ENCODE measurements at places on chromosomes 16 and 17.
A peak's percentile ranks its signal among the peaks of the same experiment; 100 is the strongest.

GRCh38 chr17:67490471-67490870, 113.4 kb downstream of the PITPNC1 start:
- no peak for DNase-seq

- no peak for DNase-seq
Observed at GRCh38 chr16:67278773-67279295, 498 bp upstream of the PLEKHG4 start.

- DNase-seq: no peak
Observed at GRCh38 chr16:88405216-88406060, 22.7 kb downstream of the ZNF469 start.

DNA sequence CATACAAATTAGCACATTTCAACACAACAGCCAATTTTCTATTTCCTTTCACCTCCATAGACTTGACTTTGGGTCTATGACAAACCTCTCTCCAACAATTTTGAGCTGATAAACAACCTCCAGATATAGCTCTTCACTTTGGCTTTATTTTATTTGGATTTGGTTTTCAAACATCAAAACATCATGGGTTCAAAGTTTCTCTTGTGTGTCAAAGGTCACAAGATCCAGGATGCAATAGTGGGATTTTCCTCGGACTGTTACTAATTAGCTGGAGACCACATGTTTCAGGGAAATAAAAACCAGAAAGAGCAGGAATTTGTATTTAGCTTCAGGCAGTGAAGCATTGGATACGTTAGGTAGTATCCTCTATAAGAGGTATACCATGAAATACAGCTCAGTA, 351.0 kb upstream of the SOX9 start:
- no peak for DNase-seq

GRCh38 chr16:4386451-4386805, 14.8 kb downstream of the VASN start:
- DNase-seq: no peak

- DNase-seq: no peak
Observed at GRCh38 chr16:56212144-56212543, 20.9 kb downstream of the GNAO1 start.

- DNase-seq: no peak
Observed at GRCh38 chr17:72466199-72466598, 345.4 kb downstream of the SOX9 start.

GRCh38 chr17:74812109-74813009, 36.2 kb upstream of the NAT9 start:
- no peak for DNase-seq

GRCh38 chr16:15849209-15849981, 7.4 kb downstream of the MYH11 start:
- DNase-seq: no peak

DNA sequence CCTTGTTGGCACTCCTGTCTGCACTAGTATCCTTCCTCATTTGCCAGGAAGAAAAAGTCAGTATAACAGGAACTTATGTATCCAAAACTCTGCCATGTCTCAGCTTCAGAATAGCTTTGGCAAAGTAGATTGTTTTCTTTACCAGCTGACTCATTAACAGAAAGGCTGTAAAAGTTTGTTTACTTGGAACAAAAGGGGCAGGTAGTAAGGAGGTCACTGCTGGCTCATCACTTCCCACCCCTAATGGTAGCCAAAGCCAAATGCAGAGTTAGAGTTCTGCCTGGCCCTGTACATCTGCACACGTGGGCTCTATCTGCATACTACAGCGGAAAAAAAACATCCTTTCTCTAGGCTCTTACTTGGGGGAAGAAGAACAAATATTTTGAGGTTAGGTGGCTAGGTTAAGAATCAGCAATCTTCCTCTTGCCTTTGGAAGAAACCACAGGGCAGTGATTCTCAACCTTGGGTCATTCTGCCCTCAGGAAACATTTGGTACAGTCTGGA, 90.9 kb upstream of the BCAR1 start:
- no peak for DNase-seq

- DNase-seq: peak; percentile 94
Observed at GRCh38 chr17:18158022-18158600, 25.5 kb upstream of the ALKBH5 start.

All from stimulated activated CD4-positive, alpha-beta T cell treated with anti-CD3 and anti-CD28 coated beads, Interleukin-12 subunit alpha, Interleukin-12 subunit beta, amount 100 ng/mL, for 4 hours (primary cell).